ENCODE measurements at places on chromosomes 13 and 19. TPM values are rescaled to one million over a fixed set of nuclear protein-coding genes. Genes with fewer than 3 reads are reported as not detected.

GRCh38 chr13:48437371-48437770, 24.5 kb upstream of the LPAR6 start:
- peak; percentile 26 for DNase-seq

Gene ATP12A
- total RNA-seq: not detected

- no peak for DNase-seq
Observed at GRCh38 chr19:33706631-33707030, 84.9 kb downstream of the CHST8 start.

GRCh38 chr19:6534451-6535093, 3.7 kb downstream of the TNFSF9 start:
- no peak for DNase-seq

DNA sequence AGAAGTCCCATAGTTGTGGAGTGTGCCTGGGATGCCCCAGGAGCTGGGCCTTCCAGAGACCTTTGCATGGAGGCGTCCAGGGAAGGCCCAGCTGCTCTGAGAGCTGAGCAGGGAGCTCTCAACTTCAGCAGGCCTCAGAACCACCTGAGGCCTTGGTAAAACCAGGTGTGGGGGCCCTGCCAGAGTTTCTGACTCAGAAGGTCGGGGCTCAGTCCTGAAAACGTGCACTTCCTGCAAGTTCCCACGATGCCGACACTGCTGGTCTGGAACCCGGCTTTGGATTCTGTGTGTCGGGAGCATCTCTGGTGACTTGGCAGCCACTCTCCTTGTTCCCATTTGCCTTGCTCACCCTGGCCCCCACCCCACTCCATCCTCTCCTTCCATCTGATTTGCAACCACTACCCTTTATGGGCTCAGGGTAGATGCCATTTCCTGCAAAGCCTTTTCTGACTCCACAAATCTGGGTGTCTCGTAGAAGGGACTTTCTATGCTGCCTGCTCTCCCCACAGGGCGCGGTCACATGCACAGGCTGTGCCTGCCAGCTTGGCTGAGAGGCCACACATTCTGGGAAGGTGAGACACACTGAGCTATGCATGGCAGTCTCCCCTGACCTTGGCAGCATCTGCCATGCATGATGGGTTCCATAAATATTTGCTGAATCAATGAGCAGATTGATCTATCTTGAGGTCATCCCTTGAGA, 244.7 kb downstream of the COL4A1 start:
- DNase-seq: no peak

- no peak for DNase-seq
Observed at GRCh38 chr19:43960411-43960810, 9.4 kb downstream of the ZNF221 start.

DNA sequence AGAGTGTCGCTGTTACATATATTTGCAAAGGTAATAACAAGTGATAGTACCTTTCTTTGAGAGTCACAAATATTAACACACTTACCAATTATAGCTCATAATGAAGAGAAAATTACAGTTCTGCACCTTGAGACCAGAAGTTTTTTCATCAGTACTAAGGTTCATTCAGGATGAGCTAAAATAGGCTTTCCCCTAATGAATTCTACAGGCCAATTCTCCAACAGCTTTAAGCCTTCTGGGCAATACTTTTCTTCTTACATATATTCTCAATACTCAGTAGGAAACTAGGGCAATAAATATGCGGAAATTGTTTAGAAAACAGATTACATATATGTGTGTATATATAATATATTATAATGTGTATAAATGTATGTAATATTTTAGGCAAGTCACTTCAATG, 2672.8 kb upstream of the PCDH20 start:
- no peak for DNase-seq

Gene ZNF606
- total RNA-seq: 8.3 TPM
